Posterior vena cava (tissue), 2 donors: ENCODE measurements at places on chromosomes 11 and 22. TPM values are rescaled to one million over a fixed set of nuclear protein-coding genes. Genes with fewer than 3 reads are reported as not detected.

- peak; percentile 41 for DNase-seq
Observed at GRCh38 chr22:48453751-48454485, 1373.8 kb downstream of the BRD1 start.

DNA sequence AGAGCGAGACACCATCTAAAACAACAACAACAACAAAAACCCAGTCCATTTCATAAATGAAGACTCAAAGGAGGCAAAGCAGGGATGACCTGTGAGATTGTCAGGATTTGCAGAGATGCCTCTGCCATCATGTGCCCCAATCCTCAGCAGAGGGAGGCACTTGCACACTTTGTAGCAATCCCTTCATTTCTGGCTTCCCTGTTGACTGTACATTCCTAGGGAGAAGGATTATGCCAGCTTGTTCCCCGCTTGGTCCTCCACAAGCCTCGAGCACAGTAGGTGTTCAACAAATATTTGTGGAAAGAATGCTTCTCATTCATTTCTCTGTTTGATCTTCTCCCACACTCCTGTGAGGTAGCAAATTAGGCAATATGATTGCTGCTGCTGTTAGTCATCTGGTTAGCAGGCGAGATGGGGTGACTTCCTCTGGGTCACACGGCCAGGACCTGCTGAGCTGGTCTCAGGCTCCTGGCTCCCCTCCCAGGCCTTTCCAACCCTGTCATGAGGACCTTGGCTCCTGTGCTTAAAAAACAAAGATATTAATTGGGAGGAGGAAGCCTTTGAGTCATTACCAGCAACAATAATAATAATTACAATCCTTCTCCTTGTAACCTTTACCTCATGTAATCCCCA lies 34.1 kb downstream of the LIF start:
- DNase-seq: peak; percentile 94

DNA sequence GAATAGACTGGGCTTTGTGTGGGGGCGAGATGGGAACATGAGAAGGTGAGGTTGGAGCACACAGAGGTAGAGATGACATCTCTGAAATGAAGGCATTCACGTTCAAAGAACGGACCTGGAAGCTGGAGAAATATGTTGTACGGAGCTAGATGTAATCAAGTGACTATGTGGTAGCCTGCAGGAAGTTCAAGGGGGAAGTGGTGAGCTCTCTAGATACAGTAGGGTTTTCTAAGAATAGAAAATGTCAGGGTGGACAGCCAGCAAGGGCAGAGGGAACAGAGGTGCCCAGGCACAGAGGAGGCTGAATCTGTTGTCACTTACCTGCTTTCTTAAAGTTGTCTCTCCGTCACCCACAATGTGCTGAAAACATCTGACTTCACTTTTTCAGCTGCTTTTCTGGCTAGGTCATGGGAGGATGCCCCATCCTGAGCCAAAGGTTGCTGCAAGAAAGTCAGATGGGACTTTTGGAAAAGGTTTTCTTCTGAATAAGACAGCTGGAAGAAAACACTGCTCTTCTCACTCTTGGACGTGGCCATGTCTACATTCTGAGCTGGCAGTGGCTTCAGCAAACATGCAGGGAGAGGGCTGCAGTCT lies 171.5 kb upstream of the B3GAT1 start:
- no peak for DNase-seq

The CALCA gene
- not detected for total RNA-seq

DNA sequence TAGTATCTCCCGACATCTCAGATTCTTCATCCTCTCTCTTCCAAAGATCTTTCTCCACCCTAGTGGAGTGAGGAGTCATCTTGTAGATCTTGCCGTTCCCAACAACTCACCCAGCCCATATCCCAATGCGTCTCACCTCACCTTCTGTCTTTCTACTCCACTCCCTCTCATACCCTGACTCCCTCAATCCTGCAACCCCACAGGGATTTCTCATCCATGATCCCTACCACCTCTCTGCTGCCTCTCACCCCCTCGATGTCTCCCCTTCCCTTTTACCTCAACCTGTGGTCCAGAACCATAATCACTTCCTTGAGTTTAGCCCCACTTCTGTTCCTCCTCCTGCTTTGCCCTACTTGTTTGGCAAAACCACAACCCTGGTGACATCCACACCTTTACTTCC lies 41.7 kb downstream of the OTOG start:
- no peak for DNase-seq
